NCI-H774 (cell line): ENCODE measurements at places on chromosomes 2 and 18.

DNA sequence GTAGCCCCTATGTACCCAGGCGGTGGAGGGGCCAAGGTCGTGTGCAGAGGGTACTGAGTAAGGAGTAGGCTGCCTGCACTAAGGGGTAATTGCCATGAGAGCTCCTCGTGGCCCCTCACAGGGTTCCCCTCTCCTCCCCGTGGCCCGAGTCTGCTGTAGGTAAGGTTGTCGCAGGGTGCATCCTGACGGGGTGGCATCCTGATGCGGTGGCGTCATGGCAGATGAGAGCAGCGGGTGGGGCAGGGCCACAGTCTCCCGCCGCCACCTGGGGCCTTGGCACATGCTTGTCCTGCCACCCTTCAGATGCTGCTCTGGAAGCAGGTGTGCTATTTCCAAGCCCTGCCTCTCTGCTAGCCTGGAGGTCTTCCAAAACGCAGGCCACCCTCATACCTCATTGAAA is 89.7 kb downstream of the EIPR1 start:
- no peak for DNase-seq

DNA sequence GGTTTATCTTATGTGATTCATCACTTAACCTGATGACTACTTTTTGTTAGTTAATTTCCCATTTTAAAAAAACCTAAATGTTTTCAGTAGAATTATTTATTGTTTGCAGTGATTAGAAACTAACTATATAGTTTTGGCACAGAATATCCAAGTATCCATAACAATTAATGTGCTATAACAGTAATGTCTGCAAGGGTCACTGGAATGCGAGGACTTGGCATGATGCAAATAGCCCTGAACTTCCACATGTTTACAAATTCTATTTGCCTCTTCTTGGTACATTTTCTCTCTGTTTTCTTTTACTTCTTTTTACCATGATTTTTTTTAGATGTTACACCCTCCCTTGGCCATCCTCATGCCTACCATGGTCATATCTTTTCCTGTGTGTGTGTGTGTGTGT is 49.3 kb upstream of the GALNT3 start:
- no peak for DNase-seq

DNA sequence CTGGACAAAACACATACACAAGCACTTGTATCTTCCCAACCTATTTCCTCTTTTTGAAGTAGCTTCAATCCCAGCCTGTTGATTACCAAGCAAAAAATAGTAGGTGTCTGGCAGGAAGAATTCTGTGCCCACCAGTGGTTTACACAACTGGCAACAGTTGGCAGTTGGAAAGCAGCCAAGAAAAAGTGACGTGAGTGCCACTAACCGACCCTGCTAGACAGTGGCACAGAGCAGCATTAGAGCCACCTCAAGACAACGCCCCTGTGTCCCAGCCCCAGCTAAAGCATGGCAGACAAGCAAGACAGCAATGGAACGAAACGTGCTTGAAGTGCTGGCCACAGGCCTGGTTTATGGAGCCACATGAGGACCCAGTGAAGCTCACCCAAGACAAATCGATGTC is 379.6 kb downstream of the FBXO15 start:
- peak; percentile 37 for DNase-seq

GRCh38 chr2:222545823-222546795 is 109.8 kb downstream of the FARSB start:
- no peak for DNase-seq

- no peak for DNase-seq
Measured at GRCh38 chr2:14322306-14322705, 310.2 kb upstream of the LRATD1 start.

DNA sequence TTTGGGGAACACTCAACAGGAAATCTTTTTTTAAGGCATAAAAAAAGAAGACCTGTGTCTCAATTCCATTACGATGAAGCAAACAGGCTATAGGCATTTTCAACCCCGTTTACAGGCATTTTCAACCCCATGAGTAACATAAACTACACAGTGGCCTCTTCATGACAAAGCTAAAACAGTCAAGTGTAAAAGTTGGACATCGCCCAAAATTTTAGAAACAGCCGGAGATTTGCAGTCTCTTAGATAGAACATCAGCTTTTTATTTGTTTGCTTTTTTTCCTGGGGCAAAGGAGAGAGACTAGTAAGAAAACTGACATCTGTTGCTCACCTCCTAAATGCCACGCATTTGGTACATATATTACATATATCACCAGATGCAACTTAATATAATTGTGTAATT is 173.7 kb downstream of the CMPK2 start:
- DNase-seq = no peak

- no peak for DNase-seq
Measured at GRCh38 chr2:199932312-199932855, 21.3 kb downstream of the C2orf69 start.

- no peak for DNase-seq
Measured at GRCh38 chr2:11385847-11386246, 41.4 kb upstream of the ROCK2 start.

DNA sequence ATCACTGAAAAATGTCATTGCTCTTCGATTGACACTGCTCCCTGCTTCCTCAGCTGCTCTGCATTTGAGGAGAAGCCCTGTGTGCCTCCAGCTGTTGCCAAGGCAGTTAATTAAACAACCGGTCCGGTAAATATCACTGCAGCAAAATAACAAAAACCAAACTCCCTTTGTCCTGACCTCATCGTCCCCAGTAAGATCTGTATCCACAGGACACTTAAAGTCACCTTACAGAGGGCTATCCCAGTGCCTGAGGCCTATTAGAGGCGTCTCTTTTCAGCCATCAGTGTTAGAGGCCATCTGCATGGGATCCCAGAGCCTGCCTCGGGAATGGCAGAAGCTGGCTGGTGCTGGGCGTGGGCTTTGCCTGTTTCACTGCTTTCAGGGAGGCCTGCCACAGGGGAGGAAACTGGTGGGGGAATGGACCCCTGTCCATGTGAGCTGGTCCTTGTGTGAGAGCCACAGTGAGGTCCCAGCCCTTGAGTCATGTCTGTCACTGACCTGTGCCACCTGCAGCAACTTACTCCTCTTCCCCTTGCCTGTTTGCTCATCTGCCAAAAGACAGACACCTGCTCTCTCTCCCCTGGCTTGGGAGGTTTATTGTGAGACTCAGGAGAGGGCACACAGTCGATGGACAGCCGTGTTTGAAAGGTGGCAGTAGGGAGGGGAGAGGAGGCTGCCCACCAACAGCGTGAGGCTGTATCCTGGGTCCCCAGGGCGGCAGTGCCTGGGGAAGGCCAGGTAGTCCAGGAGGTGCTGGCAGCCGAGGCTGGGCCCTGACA is 117.7 kb upstream of the MCFD2 start:
- DNase-seq = no peak

DNA sequence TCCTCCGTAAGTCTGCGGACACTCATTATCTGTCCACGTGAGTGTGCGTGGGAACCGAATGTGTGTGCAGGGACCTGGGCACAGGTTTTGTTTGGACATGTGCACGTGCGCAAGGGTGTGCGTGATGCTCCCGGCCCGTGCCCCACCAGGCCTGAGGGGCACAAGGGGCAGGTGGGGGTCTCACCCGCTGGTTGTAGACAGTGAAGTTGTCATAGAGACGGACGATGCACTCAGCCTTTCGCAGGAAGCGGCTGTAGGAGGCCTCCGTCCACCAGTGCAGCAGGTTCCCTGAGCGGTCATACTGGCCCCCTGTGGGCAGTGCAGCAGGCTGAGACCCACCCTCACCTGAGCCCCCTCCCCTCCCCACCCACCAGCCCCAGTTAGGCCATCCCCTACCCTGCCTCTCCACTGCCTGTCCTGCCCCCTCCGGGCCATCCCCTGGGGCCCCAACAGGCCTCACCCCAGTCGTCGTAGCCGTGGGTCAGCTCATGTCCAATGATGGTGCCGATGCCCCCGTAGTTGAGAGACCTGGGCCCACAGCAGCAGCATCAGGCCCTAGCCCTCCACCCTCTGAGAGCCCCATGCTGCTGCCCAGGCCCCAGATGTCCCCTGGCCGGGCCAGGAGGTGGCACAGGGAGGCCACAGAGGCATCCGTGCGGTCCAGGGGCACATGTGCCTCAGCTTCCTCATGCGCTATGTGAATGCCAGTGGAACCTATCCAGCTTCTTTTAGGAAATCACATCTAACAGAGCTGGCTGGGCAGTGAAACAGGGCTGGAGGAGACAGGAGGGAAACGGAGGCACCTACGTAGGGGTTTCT is 6.1 kb downstream of the ECEL1 start:
- no peak for DNase-seq

DNA sequence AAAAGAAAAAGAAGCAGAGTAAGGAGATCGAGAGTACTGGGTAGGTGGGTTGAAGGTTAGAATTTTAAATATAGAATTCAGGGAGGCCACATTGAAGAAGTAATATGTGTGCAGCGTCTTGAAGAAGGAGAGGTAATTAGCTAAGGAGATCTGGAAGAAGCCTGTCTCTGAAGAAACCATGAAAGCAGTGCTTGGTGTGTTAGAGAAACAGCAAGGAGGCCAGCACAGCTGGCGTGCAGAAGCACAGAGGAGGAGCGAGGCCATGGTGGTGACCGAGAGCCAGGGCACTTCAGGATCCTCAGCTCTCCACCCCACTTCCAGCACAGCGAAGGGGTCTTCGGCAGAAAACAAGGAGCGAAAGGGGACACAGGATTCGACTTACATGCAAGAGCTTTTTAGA is 305.8 kb downstream of the STK39 start:
- DNase-seq = no peak

DNA sequence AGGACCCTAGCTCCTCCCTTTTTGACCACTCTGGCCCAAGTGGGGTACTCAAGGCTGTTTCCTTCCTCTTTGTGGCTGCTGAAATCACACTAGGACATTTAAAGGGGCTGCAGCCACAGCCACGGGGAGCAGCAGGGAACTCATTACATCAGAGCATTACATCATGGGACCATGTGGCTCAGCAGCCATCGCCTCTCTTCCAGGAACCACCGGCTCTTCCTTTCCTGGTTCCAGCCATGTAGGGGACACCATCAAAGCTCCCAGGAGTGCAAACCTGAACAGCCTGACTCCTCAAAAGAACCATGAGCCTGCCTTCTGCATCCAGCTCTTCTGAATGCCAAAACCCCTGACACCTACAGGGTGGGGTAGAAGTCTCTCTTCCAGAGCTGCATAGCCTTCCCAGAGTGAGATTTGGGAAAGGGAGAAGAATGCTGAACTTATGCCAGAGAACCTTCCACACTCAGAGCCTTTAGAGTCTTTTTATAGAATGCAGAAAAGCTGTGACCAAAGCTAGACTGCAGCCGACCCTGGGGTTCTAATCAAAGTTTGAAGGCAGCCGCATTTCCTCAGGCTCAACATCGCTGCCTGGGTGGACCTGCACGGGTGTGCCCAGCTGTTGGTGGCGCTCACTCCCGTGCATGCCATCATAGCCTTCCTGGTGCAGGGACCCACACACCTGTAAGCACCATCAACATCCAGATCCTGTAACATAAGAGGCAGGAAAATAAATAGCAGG is 121.7 kb downstream of the KLHL29 start:
- DNase-seq = no peak

DNA sequence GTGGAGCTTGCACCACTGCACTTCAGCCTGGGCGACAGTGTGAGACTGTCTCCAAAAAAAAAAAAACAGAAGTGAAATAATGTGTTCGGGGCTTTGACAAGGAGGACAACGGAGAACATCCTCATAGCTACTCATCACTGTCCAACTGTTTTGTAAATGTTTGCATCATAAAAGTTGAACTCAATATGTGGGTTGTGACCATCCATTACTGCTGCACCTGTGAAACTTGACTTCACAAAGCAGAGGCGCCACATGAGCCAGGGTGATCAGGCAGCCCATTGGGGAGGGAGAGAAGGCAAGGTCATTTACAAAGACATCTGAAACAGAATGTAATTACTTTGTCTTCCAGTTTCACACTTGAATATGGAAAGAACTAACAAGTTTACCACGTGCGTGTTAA is 61.6 kb downstream of the LAMA1 start:
- DNase-seq = no peak

DNA sequence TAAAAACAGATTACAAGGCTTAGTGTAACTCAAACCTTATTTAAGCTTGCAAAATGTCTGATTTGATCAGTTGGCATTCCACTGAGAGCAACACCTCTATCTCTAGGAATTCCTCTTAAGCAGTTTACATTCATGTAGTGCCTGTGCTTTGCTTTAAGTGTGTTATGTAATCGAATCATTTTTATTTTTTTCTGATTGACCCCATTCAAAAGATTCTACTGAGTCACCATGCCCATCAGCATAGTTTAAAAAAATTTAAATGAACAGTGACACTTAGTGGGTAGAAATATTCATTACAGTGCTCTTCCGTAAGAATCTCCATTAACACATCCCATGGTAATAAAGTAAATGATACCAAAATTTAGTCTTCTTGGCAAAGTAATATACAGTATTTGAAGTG is 67.8 kb upstream of the SLC4A10 start:
- DNase-seq = no peak

DNA sequence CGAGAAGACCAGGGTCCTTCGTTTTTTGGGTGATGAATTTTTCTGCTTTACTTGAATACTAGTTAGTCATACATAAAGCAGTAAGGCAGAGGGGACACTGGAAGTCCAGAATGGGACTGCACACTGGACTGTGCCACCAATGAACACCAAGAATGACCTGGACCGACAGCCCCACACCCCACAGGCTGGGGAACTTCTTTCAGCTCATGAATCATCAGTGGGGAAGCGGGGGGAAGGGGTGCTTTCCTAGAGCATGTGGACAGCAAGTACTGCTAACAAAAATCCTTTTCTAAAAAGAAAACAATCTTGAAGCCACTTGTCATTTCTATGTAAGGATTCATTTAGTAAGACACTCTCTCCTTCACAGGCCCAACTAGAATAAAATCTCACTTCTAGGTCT is 86.0 kb downstream of the DTNB start:
- no peak for DNase-seq

DNA sequence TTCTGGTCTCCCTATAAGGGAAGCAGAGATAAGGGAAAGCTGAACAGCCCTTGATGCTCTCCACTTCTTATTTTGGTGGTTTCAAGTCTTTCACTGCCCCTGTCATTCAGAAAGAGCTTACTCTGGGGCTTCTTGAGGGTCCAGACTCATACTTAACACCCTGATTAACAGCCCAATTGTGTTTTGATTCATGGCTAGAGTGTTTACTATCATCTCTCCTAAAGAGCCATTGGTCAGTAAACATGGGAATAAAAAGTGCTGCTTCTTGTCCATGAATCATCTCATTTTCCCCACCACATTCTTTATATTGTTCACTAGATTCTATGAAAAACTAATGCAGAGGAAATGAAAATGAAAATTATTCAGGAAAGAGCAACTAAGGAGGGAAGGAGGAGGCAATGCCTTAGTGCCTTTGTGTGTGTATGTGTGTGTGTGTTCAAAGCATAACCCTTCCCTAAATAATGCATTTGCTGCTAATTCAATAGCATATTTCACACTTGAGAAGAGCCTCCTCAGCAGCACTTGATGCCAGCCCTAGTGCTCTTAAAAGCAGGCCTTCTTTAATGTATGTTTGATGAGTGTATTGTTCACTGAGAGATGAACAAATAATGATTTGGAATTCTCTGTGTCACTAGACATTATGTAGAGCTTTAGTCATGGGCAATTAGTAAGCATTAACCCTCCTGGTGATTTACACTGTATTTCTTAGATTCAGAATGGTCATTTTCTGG is 63.5 kb downstream of the DCC start:
- DNase-seq = peak; percentile 11
